ENCODE measurements at places on chromosomes 5 and 9.
A peak's percentile ranks its signal among the peaks of the same experiment; 100 is the strongest.

- DNase-seq = no peak
Measured at GRCh38 chr9:36903541-36904435, 130.3 kb downstream of the PAX5 start.

DNA sequence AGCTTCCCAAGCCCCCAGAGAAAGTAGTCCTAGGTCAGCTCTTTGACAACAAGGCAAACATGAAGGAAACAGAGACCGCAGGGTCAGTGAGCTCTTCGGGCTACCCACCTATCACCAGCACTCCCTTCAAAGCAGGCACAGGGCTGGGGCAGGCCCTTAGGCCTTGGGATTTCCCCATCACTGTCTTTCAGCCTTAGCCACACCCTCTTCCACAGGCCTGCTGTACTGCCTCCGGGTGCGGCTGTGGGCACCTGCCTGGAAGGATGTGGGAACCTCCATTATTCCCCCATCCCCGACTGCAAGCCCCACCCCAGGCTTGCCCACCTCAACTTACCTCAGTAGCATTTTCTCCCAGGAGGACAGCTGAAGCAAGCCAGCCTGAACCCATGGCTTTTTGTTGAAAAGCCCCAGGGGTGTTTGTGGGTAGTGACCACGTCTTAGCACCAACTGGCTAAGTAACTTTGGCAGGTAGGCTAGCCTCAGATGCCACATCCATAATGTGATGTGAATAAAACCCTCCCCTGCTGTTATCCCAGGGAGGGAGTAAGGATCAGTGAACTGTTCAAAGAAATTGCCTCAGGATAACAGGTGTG is 100.2 kb downstream of the PIK3R1 start:
- no peak for DNase-seq

DNA sequence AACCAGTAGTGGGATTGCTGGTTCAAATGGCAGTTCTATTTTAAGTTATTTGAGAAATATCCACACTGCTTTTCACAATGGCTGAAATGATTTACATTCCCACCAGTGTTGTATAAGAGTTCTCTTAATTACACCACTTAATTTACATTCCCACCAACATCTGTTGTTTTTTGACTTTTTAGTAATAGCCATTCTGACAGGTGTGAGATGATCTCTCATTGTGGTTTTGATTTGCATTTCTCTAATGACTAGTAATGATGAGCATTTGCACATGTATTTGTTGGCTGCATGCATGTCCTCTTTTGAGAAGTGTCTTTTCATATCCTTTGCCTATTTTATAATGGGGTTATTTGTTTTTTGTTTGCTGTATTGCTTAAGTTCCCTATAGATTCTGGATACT is 688.3 kb downstream of the PRR16 start:
- no peak for DNase-seq

DNA sequence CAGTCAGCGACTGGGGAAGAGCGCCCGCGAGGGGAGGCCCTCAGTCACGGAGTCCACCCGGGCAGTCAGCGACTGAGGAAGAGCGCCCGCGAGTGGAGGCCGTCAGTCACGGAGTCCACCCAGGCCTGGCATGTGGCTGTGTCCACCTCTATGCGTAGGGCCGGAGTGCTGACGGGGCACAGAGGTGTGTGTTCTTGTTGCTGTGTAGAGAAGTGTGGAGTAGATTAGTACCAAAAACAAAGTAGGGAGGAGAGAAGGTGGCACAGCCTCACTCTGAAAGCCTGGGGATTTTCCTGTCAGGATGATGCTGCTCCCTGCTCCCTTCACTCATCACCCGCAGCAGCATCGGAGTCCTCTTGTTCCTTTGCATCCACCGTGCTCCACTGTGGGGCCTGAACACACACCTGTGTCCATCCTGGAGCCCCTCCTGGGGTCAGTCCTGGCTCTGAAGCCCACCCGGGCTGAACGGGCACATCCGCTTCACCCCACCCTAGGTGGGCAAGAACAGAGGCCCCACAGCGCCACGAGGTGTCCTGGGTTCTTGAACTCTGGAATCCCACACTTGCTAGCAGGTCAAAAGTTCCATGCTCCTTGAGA is 37.9 kb downstream of the AHRR start:
- no peak for DNase-seq

GRCh38 chr5:137245438-137245837 is 253.7 kb downstream of the SPOCK1 start:
- no peak for DNase-seq

DNA sequence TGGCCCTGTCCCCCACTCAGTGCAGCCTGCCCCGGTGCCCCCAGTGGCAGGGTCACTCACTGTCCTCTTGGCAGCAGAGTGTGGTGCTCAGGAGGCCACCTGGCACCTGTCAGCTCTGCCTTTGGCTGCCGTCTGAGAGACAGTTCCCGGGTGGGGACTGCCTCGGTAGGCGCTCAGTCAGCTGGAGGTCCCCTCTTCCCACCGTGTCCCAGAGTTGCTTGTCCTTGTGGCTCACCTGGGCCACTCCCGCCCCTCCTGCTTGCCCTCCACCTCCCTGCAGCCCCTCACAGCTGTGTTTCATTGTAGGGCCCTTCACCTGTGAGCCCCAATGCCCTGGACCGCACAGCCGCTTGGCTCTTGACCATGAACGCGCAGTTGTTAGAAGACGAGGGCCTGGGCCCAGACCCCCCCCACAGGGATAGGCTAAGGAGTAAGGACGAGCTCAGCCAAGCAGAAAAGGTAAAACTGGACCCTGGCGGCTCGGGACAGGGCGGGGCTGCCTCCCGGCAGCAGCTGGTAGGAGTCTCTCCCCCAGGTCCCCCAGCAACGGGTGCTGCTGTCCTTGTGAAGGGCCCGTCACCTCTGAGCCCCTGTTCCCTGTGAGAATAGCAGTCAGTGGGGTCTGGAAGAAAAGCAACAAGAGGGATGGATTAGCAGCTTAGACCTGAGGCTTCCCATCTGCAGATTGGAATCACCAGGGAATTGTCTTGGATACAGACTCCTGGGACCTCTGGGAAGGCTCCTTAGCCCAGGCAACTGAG is 122.7 kb downstream of the DAB2IP start:
- no peak for DNase-seq

DNA sequence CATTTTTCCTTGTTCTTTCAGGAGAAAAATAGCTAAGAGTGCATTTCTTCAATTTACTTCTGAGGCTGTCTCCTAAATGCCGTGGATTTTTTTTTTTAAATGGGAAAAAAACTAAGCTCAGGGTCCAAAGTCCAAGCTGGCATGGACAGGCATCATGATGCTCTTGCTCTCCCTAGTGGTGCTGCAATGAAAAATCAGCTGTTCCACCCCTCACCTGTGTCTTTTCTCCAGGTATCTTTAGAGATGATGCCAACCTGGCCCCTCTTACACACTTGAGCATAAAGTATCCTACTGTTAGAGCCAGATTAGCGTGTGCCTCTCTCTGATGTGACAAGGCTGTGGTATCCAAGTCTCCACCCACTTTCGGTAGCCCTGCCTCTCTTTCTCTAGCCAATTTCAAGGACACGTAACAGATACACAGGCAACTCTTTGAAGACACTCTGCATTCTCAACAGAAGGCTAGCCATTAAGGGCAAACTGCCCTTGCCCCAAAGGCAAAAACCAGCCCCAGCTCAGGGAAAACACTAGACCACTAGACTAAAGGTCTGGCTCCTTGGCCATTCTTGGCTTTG is 208.8 kb downstream of the SAXO1 start:
- DNase-seq = peak; percentile 42

DNA sequence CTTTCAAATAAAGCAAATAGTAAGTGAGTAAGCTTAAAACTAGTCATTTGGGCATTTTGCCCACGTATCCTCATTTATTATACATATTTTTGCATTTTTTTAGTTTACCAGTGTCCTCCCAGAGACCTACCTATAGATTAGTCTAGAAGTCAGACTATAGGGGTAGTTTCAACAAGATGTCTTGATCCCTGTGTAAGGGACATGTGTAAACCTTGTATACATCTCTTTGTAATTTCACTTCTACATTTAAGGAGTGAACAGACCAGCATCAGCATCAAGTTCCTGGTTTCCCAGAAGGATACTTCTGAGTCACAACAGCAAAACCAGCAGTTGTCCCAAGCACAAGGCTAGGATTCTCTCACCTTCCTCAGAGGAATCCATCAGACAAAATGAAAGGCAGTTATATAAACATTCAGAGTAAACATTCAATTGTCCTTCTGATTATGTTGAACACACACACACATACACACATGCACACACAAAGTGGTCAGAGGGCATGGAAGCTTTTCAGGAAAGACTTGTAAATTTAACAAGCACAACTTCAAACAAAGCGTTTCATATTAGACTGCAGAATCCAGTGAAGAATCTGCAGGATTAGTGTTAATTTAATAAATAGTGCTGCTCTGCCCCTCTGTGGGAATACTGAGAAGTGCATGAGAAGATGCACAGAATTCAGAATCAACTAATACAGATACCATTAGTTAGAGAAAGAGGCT is 55.4 kb downstream of the HINT1 start:
- peak; percentile 30 for DNase-seq

GRCh38 chr9:80775530-80775929 is 913.8 kb downstream of the TLE1 start:
- DNase-seq = no peak

GRCh38 chr5:61878471-61878870 is 427.5 kb upstream of the KIF2A start:
- no peak for DNase-seq

DNA sequence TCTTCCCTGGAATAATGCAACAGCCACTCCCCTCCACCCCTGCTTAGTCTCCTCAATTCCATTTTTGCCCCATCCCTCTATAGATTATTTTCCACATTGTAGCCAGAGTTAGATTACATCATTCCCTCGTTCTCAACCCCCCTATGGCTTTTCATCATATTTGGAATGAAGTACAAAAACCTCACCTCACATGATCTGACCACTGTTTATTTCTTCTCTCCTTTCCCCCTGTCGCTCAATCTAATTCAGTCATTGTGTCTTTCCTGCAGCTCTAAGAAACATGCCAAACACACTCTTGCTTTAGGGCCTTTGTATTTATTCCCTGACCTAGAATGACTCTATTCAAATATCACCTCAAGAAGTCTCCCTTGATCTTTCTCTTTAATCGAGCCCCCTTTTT is 22.6 kb upstream of the HK3 start:
- DNase-seq = no peak

- DNase-seq = no peak
Measured at GRCh38 chr9:2298217-2298616, 283.1 kb downstream of the SMARCA2 start.

DNA sequence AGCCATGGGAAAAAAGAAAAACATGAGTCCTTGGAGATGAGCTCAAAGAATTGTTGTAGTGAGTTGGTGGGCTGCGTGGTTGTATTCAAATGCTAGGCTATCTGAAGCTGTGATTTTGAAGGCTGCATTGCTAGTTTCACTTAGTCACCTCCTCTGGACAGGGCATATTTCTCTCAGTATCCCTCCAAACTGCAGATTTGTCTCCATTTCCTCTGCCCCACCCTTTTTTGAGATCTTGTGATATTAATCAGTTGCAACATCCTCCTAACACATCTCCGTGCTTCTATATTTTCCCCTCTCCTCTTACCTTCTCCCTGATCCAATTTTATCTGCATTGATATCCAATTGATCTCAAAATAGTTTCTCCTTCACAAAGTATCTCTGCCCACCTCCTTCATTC is 1048.0 kb upstream of the WWC1 start:
- DNase-seq = no peak

GRCh38 chr5:104456122-104456521 is 893.5 kb upstream of the NUDT12 start:
- DNase-seq = no peak

DNA sequence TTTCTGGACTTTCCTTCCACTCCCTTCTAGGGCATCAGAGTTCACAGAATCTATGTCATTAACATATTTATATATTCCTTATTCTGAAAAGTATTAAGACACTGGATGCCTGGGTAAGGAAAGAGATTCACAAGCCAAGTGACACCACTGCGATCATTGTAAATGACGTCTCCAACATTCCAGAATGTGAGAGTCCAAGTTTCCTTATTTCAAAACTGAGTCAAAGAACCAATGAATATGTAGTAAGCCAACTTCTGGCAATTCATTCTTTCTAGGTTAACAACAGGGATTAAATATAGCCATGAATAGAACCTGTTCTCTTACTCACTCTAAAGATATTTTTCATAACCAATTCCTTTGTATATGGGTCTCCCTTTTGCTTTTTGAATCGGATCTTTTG is 18.1 kb downstream of the RAI14 start:
- DNase-seq = no peak

DNA sequence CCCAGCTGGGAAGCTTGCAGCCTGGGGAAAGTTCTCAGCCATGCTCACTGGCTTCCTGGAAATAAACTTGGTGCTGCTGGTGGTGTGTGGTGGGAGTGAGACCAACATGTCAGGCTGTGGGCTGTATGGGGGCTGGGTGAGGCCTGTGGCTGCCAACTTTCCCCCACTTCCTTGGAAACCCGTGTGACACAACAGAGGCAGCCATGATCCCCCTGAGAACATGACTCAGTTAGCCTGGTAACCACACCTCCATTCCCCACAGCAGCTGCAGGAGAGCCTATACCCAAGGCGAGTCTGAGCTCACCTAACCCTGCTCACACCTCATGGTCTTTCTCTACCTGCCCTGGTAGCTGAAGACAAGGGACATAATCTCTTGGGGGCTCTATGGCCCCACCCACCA is 72.7 kb upstream of the RGMB start:
- DNase-seq = no peak

DNA sequence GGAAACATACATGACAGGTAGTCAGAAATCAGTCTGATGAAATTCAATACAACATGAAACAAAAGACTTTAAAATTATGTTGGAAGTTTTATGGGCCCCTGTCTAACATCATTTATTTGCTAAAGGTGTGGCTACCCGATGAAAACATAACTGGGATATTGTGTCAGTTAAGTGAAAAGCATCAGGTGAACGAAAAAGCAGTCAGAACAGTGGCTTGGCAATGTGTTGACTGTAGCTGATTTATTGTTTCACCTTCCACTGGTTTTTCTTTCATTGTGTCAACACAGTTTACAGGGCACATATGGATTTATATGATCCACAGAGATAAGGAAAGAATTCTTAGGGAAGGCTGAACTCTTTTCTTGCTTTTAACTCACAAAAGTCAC is 429.6 kb upstream of the ZNF608 start:
- peak; percentile 95 for DNase-seq

GRCh38 chr5:77430726-77431125 is 61.4 kb downstream of the WDR41 start:
- no peak for DNase-seq

- no peak for DNase-seq
Measured at GRCh38 chr5:14236757-14237156, 93.6 kb downstream of the TRIO start.

- no peak for DNase-seq
Measured at GRCh38 chr9:113785334-113785733, 90.8 kb upstream of the ZNF618 start.

GRCh38 chr9:28960602-28961001 is 1387.3 kb upstream of the C9orf72 start:
- no peak for DNase-seq

DNA sequence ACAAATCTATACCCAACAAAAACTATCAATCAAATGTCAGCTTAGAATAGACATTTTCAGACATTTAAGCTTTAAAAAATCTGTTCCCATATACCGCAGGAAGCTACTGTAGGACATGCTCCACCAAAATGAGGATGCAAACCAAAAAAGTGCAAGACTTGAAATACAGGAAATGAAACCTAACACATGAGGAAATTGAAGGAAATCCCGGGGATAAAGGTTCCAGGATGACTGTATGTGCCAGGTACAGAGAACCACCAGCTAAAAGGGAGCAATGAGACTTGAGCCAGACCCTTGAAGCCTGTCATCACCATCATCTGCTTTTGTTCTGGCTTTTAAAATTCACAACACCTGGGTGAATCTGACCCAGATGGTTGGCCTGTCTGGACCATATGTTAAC is 21.4 kb downstream of the DIAPH1 start:
- no peak for DNase-seq

All from NCI-H748 treated with DMSO at 0.1 percent for 48 hours (cell line).